ENCODE measurements at places on chromosomes 1 and 21. TPM values are rescaled to one million over a fixed set of nuclear protein-coding genes. Genes with fewer than 3 reads are reported as not detected.
A peak's percentile ranks its signal among the peaks of the same experiment; 100 is the strongest.

DNA sequence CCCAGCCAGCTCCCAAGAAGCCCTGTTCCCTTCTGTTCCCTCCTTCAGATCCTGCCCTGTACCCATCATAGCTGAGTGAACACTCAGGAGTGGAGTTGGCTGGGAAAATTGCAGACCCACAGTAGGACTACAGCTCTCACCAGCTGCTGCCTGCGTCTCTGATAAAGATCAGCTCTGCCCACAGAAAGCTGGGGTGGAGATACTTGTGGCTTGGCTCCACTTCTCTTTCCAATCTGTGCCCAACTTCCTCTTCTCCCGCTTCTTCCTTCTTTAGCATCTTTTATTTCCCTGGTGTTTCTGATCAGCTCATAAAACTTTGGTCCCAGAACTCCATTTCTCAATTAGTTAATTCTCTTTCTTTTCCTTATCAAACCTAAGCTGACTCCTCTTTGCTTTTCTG lies 5.5 kb upstream of the CD1A start:
- DNase-seq, result no peak

DNA sequence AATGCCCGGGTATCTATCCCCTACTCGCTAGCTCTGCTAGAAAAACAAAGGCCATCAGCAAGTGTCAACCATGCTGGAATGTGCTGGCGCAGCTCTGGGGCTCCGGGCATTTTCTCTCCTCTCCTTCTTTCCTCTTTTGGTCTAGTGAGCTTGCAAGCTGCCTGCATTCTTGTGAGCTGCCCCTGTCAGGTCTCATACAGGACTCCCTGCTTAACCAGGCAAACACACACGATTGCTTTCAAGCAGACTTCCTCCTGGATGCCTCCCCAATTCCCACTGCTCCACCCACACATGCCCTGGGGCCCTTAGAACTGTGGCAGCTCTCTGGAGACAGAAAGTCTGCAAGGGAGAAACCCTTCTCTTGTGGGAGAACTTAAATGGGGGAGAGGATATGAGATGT lies 35.7 kb upstream of the SUCO start:
- peak; percentile 61 for DNase-seq

- no peak for DNase-seq
Measured at GRCh38 chr1:86114816-86115400, 41.7 kb downstream of the COL24A1 start.

GRCh38 chr1:54791880-54792522 lies 9.1 kb downstream of the TTC22 start:
- DNase-seq, result no peak

DNA sequence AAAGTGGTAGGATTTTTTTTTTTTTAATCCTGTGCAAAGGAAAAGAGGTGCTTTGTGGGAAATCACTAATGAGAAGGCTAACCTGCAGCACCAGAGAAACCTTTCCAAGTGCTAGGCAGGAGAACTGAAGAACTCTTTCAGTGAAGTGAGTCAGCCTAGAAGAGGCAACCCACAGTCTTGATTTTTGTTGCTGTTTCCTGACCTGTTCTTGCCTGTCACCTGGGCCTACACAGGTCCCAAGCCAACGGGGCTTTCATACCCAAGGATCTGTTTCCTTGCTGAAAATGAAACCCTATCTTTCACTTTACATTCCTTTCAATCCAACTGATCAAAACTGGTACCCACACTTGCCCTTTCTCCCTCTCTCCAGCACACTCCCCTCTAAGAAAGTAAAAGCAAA lies 7.1 kb upstream of the IKBKE start:
- DNase-seq, result peak; percentile 63

DNA sequence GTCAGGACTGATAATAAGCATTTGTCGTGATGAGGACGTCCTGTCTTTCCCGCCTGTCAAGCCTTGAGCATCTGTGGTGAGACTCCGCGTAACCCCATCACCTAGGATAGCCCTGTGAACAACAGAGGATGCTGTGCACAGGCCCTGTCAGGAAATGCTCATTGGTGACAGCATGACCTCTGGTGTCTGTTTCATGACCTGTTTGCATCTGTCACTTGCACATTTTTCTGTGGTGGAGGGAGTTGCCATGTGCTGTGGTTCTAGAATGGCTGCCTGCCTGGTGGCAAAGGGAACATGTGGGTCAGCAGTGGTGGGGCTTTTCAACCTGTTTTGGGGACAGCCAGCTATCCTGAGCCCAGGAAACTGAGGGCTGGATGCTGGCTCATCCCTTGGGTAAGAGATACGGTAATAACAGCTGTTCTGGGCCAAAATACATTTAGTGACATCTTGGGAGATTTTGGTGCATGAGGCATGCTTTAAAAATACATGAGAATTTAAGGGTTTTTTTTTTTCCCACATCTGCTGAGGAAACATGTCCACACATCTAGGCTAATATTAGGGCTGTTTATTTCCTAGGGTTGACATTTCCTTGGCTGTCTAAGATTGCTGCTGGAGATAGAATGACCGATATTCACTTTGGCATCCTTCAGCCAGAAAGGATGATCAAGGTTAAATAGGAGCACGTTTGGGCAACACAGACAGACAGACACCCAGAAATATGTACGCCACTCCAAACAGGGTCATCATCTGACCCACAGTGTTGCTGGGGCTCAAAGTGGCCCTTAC lies 52.9 kb downstream of the KCNC4 start:
- no peak for DNase-seq

GRCh38 chr1:175353066-175353465 lies 160.5 kb upstream of the KIAA0040 start:
- DNase-seq, result peak; percentile 18

- peak; percentile 82 for DNase-seq
Measured at GRCh38 chr1:45403298-45403697, 63.1 kb upstream of the MUTYH start.

DNA sequence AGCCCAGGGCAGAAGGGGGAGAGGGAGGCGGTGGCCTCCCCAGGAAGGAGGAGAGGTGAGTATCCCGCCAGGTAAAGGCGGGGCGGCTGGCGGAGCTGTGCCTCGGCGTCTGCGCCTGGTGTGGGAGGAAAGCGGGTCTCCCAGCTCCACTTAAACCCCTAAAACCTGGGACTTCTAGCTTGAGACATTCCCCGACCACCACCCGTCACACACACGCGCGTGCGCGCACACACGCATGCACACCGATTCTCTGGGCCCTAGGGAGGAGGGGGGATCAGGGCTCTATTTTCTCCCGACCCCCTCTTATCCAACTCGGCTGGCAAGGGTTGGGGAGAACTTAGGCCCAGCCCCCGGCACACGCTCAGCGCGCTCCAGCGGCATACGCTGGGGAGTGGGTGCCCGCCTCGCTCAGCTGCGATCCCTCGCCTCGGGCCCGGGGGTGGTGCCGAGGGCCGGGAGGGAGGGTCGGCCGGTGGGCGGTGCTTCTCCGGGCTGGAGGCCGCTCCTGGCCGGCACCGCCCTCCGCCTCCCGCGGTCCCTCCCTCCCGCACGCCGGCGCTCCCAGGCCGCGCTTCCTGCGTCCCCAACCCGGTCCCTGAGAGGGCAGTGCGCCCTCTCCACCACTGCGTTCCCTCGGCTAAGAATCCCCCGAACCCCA lies at the start of gene TMEM51:
TSS of gene TMEM51 (plus strand) at position 564 of the 658 bp plus-strand sequence. CDS start 61,341 bp downstream, outside the sequence.
- peak; percentile 64 for DNase-seq

DNA sequence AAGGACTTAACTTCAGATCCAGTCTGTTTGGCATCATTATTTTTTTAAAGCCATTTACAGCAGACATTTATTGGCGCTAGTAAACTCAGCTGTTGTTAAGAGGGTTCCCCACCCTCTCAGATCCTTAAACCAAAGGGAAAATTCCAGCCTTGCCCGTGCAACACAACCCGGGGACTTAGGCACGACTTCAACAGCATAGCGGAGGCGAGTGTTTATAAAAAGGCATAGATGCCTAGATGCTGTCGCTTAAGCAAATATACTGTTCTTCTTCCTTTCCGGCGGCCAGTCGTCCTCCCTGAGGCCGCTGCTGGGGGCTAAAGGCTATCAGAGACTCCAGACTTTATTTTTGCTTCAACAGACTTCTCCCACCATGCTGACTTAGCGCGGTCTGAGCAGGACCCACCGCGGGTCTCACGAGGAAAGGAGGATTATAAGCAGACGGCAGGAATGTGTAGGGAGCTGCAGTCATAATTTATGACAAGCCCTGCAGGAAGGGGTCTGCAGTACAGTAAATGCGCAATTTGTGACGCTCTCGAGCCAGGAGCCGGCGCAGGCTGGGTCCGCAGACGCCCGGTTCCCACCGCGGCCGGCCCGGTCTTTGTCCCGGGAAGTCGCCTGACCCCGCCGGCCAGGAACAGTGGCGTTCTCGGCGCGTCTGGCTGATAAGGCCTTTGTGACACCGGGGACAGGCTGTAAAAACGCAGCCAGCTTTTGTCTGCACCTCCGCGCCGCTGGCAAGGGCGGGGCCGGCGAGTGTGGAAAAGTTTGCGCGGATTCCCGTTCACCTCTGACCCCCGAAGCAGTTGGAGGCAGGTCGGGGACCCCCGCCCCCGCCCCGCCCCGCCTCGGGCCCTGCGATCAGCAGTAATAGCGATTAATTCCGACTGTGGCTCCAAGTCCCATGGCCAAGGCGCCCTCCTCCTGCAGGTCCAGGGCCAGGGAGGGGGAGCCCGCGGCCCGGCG lies 61.2 kb upstream of the ARHGEF16 start:
- DNase-seq, result no peak

DNA sequence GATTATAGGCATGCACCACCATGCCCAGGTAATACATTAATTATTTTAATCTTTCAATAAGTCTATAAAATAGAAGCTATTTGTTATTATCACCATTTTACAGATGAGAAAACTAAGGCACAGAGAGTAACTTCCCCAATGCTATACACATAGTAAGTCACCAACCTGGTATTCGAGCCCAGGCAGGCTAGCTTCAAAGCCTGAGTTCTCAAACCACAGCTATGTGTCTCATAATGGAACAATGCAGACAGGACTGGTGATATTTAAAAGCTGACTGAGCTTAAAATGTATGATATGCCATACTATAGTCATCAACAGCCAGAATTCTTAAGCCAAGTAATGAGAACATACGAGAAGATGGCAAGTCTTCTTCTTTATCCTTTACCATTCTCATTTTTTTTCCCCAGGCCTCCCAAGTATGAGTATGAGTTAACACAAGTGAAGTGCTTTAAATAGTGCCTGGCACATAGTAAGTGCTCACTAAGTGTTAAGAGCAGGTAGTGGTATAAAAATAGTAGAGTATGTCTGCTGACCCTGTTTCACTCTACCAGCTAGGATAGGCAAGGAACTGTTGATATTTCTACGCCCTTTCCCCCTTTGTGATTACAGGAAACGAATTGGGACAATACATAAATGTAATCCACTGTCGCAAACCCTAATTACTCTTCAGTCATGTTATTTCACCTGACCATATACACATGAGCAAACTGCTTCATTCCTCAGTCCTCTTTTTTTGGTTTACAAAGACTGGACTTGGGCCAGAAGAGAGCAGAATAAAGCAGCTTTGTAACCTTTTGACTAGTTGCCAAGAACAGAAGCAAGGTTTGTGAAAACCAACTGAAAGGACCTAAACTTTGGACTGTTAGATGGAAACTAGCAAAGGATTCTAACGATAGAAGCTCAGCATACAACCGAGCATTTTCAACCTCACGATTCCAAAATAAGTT lies 9.5 kb downstream of the EYA3 start:
- DNase-seq, result peak; percentile 70

GRCh38 chr1:5810553-5811270 lies 181.5 kb downstream of the NPHP4 start:
- DNase-seq, result no peak

DNA sequence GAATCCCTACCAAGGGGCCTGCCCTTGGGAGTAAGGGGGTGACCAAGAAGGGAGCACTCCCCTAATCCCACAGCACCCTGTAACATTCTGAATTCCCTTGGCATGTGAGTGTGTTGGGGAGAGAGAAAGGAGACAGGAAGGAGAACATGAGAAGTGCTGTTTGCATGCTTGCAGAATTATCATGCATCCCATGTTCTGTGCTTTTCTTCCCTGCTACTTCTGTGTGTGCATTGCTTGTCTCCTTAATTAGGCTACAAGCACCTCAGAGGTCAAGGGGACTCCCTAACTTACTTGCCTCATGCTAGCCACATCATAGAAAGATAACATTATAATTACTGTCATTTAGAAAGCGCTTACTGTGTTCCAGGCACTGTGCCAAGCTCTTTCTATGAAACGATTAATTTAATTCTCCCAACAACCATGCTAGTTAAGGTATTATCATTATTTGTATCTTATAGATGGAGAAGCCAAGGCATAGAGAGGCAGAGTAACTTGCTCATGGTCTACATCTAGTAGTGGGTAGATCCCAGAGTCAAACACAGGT lies 11.1 kb downstream of the NOS1AP start:
- no peak for DNase-seq

DNA sequence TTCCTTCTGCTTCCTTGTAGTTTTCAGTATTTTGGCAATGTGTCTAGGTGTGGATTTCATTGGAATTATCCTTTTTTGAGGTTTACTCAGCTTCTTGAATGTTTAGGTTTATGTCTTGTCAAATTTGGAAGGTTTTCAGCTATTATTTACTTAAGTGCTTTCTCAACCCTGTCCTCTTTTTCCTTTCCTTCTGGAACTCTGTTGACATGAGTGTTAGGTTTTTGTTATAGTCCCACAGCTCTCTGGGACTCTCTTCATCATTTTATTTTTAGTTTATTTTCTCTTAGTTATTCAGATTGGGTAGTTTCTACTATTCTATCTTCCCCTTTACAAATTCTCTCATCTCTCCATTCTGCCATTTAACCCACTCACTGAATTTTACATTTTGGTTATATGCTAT lies 63.1 kb upstream of the GPR88 start:
- DNase-seq, result no peak

DNA sequence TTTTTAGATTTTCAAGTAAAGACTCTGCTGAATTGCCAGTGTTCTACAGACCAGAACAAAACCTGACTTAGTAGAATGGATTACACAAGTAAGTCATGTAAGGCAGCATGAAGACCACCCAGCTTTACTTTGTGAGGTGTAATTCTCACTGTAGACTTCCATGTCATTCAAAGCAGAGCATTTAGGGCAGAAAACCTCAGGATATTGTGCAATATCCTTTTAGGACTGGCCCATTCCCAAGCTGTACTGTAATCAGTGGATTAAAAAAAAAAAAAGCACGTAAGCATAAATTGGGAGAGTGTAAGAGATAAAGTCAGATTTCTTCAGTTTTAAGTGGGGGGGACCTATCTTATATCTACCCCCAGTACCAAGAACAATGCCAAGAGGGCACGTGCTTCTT lies 380.5 kb upstream of the PRMT6 start:
- peak; percentile 82 for DNase-seq

- DNase-seq, result no peak
Measured at GRCh38 chr1:203197625-203198024, 11.1 kb upstream of the CHI3L1 start.

GRCh38 chr1:201038186-201038876 lies 14.8 kb upstream of the KIF21B start:
- DNase-seq, result no peak

The IGSF3 gene
- total RNA-seq, result 66.3 TPM

The SPATA45 gene
- not detected for total RNA-seq

The NBPF10 gene
- total RNA-seq, result 1.3 TPM

The HAO2 gene
- total RNA-seq, result 0.13 TPM

The HSD3B2 gene
- total RNA-seq, result not detected

The RBP7 gene
- 0.26 TPM for total RNA-seq

The IL19 gene
- total RNA-seq, result not detected

The TNFRSF4 gene
- not detected for total RNA-seq

The OVAAL gene
- total RNA-seq, result not detected

The CFAP74 gene
- not detected for total RNA-seq

The C4BPA gene
- total RNA-seq, result not detected
